GM06990 (cell line): ENCODE measurements at places on chromosomes 16 and 17.

- peak; percentile 46 for DNase-seq
Observed at GRCh38 chr16:28186752-28187151, 25.0 kb downstream of the XPO6 start.

DNA sequence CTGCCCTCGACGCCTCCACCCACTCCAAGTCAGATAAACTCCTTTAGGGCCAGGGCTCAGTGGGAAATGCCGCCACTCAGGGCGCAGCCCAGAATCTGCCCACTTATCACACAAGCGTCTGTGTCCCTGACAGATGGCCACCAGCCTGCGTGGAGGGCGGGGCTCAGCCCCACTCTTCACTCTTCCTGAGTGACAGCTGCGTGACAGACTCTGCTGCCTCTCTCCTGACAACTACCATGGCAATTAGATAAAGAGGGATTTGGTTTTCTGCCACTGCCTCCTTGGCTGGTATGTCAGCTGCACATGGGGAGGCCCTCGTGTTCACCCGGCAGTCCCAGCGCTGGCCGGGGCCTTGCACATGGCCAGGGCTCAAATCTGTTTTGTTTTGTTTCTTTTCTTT lies 96.2 kb downstream of the RTN4RL1 start:
- DNase-seq, result no peak

DNA sequence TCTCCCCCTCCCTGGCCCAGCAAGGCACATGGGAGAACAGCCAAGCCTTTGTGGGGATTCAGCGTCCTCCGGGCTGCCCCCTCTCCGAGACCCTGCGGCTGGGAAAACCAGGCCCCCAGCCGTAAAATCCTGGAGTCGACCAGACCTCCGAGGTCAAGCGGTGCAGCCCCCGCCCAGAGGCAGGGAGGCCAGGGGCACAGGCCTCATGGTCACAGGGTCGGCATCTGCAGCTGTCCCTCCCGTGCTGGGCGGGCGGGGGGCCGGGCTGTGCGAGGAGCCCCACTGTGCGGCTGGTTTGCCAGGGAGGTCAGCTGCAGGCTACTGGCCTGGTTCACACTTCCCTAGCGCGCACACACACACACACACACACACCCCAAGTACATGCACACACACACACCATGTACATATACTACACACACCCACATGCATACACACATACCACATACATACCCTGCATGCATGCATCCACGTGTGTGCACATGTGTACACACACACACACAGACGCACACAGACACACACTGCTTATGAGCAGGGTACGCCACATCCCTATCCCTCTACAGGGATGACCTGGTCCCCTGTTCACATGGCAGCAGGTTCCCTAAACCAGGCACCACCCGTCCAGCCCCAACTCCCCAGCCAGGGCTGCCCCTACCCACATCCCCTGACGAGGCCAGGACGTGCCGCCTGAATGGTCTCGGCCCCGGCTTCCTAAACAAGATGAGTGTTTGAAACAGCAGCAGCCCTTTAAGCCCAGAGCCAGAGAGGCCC lies 108.9 kb upstream of the CIBAR2 start:
- DNase-seq, result no peak

DNA sequence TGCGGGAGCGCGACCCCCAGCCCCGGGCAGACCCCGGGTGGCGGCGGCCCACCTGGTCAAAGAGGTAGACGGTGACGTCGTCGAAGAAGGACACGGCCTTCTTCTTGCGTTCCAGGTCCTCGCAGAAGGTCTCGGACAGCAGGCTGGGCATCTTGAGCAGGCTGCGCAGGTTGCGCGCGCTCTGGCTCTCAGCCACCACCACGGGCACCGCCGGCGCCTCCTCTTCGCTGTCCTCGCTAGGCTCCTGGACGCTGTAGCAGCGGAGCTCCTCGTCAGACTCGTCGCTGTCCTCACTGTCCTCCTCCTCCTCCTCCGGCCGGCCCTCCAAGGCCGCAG lies 45.2 kb upstream of the PVALEF start:
- no peak for DNase-seq

DNA sequence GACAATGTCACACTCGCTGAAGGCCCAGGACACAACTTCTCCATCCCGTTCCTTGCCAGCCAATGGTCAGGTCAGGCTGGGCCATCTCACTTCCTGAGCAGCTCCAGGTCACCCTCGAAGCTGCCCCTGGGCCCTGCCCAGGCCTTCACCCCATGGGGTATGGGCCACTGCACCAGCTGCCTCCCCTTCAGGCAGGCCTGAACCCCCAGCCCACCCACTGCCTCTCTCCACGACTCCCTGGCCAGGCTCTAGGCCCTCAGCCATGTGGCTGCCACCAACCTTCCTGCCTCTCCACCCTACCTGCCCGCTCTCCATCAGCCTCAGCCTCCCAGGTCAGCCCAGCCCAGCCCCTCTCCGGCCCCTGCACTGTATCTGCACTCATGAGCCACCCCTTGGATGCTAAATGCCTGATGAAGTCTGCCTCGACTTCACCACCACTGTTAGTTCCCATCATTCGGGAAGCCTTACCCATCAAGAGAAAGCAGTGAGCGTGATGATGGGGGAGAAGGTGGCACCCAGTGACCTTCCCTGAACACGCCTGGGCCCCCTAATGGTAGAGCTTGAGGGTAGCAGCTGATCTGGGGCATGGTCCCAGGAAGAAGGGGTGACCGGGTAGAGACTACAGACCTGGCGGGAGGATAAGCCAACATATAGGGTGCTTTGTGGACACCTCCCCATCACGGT lies 30.9 kb upstream of the C16orf95 start:
- DNase-seq, result no peak

DNA sequence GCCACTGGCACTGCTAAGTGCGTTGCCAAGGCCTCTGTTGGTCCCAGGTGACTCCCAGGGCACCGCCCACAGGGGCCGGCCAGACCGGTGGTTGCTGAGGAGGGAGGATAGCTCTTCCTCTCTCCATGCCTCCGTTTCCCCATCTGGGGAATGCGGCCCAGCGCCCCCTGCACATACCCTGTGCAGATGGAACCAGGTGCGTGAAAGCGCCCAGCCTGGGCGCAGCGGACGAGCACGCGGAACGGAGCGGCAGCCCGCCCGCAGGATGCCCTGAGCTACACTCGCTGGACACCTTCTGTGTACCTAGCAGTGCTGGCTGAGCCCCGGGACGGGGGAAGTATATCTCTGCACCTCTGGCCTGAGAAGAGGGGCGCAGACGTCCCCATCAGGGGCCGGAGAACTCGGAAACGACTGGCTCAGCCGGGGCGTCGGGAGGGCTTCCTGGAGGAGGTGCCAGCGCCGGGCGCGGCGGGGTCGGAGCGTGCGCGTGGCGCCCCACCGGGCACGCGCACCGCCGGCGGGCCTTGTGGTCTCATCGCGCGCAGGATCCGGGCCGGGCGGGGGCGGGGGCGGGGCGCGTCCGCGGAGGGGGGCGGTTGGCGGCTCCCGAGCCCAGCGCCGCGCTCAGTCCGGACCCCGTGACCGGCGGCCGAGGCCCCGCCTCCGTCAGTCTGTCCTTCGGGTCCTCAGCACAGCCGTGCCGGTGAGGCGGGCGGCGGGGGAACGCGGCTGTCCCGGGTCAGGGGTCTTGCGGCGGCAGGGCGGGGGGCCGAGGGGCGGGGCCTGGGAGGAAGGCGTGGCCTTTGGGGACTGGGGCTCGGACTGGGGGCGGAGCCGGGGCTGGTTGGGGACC lies at the start of the genes CCDC78 and HAGHL:
Gene CCDC78 (minus strand): TSS at position 6 of the 853 bp plus-strand sequence. CDS start 76 bp downstream, outside the sequence.
Gene HAGHL (plus strand): TSS at position 669 of the 853 bp plus-strand sequence. CDS start 404 bp downstream, outside the sequence.
- DNase-seq, result peak; percentile 78

GRCh38 chr17:41848788-41849187 lies 11.2 kb downstream of the KLHL10 start:
- DNase-seq, result no peak

DNA sequence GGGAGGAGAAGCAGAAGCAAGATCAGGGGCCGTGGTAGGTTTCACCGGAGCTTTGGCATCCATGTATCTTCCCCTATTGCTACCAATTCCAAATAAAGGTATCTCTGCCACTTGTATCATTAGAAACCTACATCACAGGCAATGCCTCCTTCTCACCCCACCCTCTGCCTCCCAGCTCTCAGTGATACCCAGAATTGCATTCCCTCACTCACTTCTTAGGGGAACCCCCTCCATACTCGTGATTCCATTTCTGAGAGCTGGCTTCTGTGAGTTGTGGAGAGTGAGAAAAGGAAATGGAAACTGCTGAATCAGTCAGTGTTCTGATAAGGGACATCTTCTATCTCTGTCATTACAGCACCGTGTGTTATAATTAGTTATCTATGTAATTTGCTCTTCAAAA lies 2.3 kb upstream of the CCL3 start:
- DNase-seq, result peak; percentile 46

DNA sequence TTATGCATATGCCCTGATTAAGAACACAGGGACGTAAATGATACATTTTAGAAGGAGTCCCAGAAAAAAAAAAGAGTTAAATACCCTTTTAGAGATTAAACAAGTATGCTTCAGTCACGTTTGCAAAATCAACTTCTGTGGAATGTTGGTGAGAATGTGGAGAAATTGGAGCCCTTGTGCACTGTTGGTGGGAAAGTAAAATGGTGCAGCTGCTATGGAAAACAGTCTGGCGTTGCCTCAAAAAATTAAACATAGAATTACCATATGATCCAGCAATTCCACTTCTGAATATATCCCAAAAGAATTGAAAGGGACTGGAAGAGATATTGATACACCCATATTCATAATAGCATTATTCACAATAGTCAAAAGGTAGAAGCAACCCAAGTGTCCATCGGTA lies 26.5 kb downstream of the RHBDL3 start:
- no peak for DNase-seq
